ENCODE measurements at places on chromosomes 7 and 10.

GRCh38 chr7:157849726-157850125, 512.9 kb downstream of the DNAJB6 start:
- DNase-seq = no peak

- DNase-seq = no peak
These were observed 60.7 kb downstream of the GPAM start for GRCh38 chr10:112122827-112123226.

- no peak for DNase-seq
These were observed 67.2 kb downstream of the ADD3 start for GRCh38 chr10:110074758-110075671.

- no peak for DNase-seq
These were observed 18.3 kb upstream of the LRGUK start for GRCh38 chr7:134108802-134109201.

DNA sequence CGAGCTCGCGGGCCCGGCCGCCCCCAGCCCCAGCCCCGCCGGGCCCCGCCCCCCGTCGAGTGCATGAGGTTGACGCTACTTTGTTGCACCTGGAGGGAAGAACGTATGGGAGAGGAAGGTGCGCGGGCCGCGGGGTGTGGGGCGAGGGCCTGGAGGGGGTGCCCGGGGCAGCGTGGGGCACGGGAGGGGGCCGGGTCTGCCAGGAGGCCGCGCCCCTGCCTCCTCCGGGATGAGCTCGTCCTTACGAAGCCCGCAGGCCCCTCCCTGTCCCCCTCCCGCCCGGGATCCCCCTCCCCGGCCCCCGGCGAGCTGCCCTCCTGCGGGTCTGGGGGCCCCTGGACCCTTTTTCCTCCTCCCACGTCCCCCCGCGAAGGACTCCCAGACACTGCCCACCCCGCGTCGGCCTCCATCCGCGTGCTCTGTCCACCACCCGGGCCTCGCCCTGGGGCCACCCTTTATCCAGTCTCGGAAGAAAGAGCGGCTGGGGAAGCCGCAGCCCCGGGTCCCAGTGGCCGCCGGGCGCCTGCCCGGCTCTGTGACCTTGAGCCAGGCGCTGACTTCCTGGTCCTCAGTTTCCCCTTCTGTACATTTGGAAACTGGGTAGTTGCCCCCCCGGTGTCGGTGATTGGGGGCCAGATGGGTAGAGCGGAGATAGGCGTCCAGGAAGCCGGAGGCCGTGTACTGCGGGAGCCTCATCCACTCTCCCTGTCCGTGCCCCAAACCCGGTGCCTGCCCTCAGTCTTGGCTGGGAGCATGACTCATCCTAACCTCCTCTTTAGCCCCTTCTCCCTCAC, 521 bp downstream of the LIMK1 start:
- no peak for DNase-seq

DNA sequence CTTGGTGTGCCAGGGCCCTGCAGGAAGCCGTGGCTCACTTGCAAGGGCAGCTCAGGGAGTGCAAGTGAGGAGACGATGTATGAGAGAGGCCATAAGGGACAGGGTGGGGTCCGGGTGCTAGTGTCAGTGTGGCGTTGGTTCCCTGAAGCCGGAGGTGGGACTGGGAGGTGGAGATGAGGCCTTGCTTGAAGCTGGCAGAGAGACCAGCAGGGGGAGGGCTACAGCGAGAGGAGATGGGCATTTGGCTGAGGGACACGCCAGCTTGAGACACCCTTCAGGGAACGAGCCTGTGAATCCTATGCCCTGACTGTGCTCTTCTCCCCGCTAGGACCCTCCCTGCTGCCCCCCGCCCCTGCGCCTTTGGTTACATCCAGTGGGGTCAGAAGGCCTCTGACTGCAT, 529.1 kb downstream of the TCERG1L start:
- DNase-seq = no peak

DNA sequence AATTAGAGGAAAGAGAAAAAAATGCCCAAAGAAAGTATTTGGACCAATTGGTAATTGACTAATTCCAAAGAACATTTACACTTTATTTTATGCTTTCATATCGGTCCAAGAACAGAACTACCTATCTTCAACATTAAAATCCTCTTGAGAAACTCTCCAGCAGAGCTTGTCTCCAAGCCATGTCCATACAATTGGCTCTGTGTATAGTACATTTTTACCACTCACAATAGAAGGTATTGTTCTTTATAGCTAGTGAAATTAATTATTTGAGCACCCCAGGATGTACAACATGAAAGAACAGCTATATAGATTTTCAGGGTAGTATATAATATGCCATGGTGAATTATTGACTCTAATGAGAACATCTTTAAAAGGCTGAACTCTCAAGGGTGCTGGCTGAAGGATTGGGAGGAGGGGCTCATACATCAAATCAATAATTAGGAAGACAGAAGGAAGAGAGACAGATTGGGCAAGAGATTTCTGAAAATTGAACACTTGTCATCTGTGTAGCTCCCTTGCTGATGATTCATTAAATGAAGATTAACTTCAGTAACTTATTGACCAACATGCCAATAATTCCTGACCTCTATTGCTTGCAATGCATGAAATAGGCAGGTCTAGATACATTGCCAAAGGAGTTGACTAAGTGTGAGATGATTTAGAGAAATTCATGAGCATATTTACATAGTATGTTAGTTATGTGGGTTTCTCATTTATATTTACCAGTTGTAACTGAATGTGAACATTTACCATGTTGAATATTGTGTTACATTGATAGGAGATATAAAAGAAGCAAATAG, 249.7 kb downstream of the MTERF1 start:
- DNase-seq = no peak

GRCh38 chr7:4692055-4692454, 10.0 kb downstream of the FOXK1 start:
- no peak for DNase-seq

GRCh38 chr7:121182902-121183301, 145.9 kb upstream of the WNT16 start:
- no peak for DNase-seq

- DNase-seq = no peak
These were observed 639 bp upstream of the TFAM start for GRCh38 chr10:58384544-58384998.

DNA sequence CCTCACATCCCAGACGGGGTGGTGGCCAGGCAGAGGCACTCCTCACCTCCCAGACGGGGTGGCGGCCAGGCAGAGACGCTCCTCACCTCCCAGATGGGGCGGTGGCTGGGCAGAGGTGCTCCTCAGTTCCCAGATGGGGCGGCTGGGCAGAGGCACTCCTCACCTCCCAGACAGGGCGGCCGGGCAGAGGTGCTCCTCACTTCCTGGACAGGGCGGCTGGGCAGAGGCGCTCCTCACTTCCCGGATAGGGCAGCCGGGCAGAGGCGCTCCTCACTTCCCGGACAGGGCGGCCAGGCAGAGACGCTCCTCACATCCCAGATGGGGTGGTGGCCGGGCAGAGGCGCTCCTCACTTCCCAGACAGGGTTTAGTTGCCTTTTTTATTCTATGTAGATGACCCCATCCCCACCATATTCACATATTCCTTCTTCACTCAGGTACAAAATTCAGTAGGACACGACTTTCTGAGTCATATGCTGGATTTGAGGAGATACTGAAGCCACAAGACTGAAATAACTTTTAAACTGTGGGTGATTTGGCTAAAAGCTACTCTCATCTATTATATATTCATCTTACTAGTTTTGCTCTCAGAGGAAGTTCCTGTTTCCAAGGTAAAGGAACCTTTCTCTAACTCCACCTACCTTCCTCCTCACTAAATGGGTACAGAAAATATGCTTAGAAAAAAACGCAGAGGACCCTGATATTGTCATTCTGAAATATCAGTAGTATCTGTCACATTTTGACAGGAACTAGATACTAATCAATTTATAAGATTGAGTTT, 54.4 kb downstream of the ENTPD1 start:
- DNase-seq = no peak

DNA sequence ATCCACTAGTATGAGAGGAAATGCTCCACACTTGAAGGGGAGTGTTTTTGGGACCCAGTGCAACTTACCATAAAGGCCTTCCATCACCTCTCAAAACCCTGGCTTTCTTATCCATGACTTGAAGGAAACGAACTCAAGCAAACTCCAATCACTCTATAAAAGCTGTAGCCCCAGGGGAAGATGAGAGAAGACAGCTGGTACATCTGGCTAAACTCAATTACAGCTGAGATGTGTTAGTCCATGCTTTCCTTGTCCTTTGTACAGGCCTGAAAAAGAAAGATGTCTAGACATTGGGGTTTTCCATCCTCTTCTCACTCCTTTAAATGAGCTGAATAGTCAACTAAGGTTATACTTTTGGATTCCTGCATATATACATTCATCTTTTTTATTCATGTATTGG, 89.5 kb upstream of the ANKRD30A start:
- no peak for DNase-seq

- peak; percentile 73 for DNase-seq
These were observed 836 bp downstream of the KMT2E start for GRCh38 chr7:105014693-105015389.

DNA sequence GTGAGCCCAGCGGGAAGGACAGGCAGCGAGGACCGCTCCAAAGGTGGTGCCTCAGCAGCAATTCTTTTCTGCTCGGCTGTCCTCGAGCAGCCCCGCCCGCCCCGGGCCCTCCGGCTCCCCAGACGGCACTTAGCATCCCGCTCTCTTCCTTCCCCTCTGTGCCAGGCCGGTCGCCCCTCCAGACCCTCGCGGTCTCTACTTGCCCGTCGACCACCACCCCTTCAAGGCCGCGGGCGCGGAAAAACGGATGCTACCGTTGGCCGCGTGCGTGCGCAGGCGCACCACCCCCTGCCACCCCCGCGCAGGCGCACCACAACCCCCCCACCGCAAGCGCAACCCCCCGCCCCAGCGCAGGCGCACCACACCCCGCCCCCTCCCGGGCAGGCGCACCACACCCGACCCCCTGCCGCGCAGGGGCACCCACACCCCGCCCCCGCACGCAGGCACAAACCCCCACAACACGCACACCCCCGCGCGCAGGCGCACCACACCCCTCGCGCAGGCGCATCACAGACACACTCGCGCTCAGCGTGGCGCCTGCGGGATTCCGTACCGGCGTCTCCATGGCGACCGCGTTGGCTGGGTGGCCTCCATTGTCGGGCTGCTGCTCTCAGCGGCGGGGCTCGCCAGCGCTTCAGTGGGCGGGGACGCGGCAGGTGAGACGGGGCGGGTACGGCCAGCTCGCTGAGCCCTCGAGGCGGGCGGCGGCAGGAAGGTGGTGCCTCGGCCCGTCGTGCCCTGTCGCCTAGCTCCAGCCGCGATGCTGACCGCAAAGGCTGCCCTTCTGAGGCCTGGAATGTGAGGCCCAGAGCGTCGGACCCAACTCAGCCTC, at the start of gene LRRC27:
LRRC27 (plus strand) TSS at position 593 of the 832 bp plus-strand sequence. CDS start 1,332 bp downstream, outside the sequence.
- peak; percentile 88 for DNase-seq

DNA sequence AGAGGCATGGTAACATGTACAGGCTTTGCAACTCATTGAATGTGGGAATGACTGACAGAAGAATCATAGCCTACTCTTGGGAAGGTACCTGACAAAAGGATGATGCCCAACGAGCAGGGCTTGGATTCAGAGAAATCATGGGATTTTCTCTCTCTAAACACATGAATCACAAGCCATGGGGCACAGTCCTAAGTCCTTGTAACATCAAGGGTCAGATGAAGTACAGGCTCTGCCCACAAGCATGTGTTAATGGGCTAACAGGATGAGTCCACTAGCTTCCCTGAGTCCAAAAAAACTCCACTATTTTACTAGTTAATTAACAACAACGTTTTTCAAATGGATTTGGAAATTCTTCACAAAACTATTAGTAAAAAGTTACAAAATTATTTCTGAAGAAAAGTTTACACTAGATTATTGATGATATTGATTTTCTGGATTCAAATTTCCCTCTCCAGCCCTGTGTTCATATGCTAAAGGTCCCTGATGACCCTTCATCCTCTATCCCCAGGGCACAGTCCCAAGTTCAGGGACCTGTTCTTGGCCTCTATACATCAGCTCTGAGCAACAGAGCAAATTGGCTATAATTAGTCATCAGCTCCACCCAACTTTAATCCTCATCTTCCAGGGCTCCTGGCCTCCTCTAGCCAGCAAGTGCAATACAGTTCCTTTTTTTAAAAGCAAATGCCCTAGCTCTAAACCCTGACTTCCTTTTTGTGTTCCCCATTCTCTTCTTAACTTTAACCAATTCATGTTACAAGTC, 99.8 kb downstream of the GSAP start:
- no peak for DNase-seq

DNA sequence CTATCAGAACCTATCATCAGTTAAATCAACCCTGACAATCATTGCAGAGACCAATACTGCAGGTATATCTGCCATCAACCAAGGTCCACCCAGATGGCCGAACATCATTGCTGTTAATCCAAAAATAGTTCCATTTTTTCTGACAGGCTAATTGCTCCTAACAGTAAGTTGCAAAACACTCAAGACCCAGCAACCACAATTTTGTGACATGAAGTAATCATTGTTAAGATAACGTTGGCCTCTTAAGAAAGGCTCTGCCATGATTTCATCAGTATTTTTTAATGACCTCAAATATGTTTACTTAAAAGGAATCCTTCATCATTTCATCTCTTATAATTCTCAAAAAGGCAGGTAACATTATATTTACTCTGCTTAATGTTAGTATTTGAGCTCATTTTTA, 553.4 kb upstream of the POM121L12 start:
- DNase-seq = no peak

- no peak for DNase-seq
These were observed 35.5 kb upstream of the VCL start for GRCh38 chr10:73962386-73962785.

DNA sequence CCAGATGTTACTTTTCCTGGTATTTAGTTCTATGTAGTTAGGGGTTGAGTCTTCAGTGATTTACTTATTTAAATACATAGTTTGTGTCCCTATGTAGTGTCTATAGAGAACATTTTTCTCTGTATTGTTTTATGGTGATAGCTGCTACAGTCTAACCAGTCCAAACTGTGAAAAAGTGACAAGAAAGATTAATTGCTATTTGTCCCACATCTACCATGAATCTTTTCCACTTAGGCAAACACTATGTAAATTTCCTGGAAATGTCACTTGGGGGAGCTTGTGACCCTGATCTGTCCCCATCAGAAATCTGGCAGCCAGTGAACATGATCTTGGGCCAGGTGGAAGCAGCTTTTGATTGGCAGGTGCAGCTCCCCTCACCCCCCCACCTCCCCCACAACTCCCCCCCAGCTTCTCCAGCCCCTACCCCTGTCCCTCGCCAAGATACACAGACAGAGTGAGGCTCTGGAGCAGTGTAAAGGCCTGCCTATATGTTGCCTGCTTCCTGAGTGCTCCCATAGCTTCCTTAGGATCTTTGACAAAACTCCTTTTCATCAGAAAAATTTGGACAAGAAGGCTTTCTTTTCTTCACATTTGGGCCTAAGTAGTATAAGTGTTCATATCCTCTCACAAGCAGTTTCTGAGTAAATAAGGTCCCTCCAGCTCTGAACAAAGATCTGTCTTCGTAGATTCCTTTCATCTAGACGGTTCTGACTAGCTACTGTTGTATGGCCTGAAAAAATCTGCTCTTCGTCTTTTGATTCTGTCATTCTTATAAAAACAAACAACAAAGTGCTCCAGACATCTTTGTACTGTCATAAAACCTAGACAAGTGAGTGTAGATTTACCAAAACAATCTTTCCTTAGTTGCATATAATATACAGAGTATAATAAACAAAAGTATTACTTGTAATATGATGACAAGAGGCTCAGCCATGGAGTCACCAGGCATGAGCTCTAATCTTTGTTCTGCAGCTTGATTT, 31.5 kb upstream of the SLC13A1 start:
- no peak for DNase-seq

- no peak for DNase-seq
These were observed 42.5 kb downstream of the ZRANB1 start for GRCh38 chr10:124984376-124984775.

All from hypothalamus (tissue), 51 donors.